ENCODE measurements at places on chromosomes 1 and 21.

GRCh38 chr21:33071770-33072306, 1.9 kb downstream of the OLIG1 start:
- peak; percentile 48 for DNase-seq

DNA sequence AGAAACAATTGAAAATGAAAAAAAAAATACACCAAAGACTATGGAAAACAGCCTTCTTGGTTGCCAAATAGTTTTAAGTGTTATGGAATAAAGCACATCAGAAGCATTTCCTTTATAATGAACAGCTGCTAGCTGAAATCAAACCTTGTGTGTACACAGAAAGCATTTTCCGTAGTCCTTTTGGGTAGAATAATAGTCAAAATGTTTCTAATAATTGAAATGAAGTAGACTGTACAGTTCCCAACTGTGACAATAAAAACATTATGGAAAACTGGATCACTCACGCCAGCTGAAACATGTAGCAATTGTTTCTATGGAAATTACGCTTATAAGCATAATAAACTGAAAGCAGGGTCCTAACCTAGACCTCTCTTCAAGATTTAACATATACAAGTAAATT, 856.3 kb upstream of the B3GALT2 start:
- DNase-seq, result no peak

DNA sequence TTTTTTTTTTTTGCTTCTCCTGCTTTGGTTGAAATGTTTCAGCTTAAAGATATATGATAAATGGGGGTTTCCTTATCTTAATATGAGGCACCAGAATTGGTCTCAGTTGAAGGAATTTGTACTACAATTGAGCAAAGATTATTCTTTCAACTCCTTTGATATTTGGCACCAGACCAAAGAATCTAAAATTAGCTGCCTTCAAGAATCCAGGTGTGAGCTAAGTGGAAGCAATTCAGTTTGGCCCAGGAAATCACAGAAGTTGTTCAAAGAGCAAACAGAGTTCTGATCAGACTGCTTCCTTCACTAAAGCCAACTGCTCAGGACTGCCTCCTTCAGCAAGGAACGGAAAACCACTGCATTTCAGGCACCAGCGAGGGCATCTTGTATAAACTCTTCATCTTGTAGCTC, 68.3 kb upstream of the BCAR3 start:
- DNase-seq, result peak; percentile 58

DNA sequence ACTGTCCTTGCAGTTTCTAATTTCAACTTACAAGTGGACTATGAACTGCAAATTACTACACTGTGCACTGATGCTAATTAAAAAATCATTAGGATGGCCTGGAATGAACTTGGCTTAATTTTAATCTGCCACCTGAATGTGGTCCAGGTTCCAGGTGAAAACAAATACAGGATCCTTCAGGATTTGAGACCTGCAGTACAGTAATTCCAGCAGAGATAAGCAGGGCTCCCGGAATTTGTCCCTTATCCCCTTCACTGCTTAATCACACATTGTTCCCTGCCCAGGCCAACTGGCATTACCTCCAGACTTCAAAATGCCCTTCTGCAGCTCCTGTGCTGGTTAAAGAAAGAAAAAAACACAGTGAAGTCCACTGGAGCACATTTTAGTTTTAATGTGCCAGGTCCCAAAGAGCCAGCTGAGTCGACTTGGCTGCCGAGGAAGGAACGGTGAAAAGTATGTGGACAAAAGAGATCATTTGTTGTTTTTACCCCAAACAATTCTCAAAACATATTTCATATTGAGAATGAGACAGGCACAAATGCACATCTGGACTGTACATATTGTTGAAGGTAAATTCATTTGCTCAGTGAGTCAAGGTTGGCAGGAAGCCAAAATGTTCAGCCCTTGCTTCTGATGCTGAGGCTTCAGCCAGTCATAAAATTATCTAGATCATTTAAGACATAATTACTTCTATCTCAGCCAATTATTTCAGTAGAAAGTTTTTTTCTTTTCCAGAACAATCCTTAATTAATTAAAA, 28.3 kb downstream of the DEGS1 start:
- DNase-seq, result no peak

DNA sequence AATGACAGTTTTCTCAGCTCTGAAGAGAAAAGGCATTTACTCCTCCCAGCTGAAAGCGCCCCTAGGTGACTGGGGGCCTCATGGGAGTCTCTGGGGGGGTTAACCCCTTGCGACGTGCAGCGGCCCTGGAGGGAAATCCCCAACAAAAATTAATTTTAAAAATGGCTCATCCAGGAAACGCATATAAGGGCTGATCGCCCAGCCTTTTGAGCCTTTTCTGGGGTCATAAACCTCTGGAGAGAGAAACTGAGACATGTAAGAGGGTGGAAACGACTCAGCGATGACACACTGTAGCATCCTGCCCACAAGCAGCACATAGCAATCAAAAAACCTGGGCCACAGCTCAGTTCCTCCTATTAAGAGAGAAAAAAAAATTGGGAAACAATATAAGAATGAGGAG, 20.4 kb upstream of the HPDL start:
- no peak for DNase-seq

GRCh38 chr21:27703791-27704190, 736.9 kb upstream of the ADAMTS5 start:
- DNase-seq, result no peak

- DNase-seq, result peak; percentile 90
These were observed at the start of gene ZYG11A for GRCh38 chr1:52842643-52843310. Gene ZYG11A (plus strand): TSS chr1:52842760. CDS start chr1:52842884, 124 bp downstream.

GRCh38 chr21:42413093-42413492, 9.4 kb downstream of the UBASH3A start:
- DNase-seq, result no peak

DNA sequence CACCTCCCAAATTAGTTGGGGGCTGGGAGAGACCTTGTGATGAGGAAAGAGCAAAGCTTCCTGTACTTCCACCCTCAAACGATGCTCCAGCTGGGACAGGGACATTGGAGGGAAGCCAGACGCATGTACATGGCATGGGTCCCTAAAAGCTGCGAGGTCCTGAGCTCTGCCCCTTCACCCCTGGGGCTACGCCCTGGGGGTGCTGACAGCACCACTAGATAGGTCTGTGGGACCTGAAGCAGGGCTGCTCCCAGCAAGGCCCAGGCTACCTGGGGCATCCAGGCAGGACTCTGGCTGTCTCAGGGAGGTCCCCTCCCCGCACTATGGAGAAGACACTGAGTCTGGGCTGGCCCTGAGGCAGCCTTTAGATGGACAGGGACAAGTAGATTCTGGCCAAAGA, 83.4 kb downstream of the DMRTB1 start:
- no peak for DNase-seq

GRCh38 chr1:62746809-62747138, 37.2 kb upstream of the ATG4C start:
- DNase-seq, result no peak

- peak; percentile 95 for DNase-seq
These were observed 2.8 kb downstream of the S100A6 start for GRCh38 chr1:153532769-153533599.

DNA sequence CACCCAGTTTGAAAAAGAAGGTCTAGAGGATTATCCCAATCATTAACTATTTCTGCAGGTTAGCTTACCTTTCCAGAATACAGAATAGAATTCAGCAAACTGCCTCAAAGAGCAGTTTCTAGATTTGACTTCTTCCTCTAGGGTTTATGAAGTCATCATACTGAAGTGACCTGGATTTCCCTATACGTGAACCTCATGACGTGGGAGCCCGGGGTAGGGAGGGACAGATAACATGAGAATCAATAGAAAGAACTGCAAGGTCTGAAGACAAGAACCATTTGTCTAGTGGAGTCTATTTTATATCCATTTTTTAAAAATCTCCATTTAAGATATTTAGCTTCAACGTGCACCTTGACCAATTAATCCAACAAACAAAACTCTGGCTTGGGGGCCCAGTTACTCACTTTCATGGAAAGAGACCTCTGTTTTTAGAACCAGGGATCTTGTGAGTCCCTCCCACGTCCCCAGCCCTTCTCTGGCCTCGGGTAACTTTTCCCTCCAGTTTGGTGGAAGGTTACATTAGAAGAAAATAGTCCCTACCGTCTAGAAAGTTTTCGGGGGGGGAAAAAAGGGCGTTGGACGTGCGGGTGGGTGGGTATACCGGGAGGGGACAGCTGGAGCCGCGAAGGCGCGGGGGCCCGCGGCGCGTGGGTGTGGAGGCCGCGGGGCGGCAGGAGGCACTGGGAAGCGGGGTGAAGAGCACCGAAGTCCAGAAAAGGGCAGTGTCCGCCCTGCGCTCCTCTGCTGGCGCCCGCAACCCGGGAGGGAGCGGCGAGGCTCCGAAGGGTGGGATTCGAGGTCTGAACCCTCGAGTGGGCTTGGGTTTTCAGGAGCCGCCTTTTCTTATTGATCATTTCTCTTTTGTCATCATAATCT, 13.8 kb upstream of the POGZ start:
- DNase-seq, result peak; percentile 56

DNA sequence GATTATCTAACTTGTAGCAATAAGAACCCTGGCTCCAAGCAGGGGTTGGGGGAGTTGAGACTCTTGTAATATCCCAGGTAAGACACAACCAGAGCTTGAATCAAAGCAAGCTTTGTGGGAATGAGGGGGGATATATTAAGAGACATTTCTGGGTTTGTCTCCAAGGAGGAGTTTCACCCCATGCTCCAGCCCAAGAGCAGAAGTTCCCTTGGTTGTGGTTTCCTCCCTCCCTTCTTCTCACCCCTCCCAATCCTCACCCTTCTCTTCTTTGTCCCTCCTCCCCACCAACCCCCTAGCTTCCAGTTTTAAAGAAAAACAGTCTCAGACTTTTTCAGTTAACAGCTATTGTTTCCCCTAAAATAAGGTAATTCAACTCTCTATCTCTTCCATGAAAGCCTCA, 11.9 kb downstream of the TRAF3IP3 start:
- DNase-seq, result no peak

- DNase-seq, result no peak
These were observed 20.0 kb downstream of the SLAMF6 start for GRCh38 chr1:160503087-160503486.

DNA sequence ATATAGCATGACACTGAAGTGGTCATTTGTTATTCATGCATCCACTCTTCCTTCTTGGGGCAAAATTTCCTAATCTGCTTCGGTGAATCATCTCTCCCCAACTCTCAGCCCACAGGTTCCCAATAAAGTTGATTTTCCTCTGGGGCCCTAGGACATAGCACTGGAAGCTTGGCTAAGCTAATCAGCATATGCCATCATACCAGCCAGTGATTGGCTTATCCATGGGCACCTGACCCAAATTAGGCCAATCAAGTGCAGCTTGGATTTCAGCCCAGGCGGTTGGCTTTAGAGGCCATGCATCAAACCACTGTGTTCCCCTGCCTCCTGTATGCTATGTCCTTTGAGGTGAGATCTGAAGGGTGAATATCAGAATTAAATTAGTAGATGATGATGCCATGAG, 58.9 kb downstream of the C1orf94 start:
- no peak for DNase-seq

GRCh38 chr1:185787238-185787637, 53.0 kb downstream of the HMCN1 start:
- no peak for DNase-seq

DNA sequence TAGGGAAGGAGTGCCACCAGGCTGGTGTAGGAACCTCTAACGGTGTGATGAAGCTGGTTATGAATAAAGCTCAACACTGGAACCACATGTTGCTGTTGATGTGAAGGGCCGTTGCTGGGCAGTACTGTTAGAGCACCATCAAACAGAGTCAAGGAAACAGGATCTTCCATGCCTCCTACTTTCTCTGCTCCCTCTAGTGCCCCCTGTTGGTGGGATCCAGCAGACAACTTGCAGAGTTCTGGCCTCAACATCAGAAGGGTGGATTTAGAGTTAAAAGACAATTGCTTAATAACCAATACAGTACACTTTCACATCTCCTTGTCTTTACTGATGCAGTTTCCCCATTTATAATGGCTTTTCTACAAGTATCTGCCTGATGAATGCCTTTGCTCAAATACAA, 336.4 kb downstream of the NTNG1 start:
- DNase-seq, result peak; percentile 55

- no peak for DNase-seq
These were observed 26.5 kb upstream of the KRTAP19-8 start for GRCh38 chr21:31064803-31065202.

- no peak for DNase-seq
These were observed 148.7 kb upstream of the LMO4 start for GRCh38 chr1:87179851-87180519.
